Activated naive CD8-positive, alpha-beta T cell treated with anti-CD3 and anti-CD28 coated beads, Interleukin-2, amount 10 ng/mL, durations not matched to agents 7 days and 5 days (primary cell): ENCODE measurements at places on chromosomes 16 and 17. TPM values are rescaled to one million over a fixed set of nuclear protein-coding genes. Genes with fewer than 3 reads are reported as not detected.

FBXO39 gene
- total RNA-seq = 0.69 TPM

DNA sequence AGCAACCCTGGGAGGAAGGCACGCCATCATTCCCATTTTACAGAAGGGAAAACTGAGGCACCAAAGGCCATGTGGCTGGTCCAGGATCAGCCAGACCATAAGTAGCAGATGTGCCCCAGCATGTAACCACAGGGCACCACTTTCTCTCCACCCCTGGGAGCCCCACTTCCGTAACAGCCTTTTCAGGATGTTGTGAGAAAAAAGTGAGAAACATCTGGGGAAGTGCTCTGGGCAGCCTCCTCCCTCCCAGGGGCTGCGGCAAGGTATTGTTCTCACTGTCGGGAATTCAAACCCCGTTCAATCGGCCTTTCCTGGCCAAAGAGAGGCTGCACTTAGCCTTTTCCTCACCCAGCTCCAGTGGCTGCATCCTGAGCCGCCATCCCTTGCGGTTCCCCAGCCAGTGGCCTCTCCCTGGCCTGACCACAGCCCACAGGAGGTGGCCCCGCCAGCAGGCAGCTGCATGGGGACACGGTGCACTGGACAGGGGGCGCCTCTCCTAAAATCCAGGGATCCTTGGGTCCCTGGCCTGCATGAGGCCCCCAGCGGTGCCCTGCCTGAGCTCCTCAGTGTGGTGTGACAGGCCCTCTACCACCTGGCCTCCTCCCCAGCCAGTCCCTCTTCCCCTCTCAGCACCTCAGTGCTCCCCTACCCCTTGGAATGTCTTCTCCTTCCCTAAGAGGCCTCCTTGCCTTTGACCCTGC is 5.7 kb upstream of the CDH5 start:
- H3K27ac ChIP-seq = peak overlapping the region; percentile 36
- no peak for DNase-seq
- H3K36me3 ChIP-seq = no peaks in the 10 kb centered on the region
- H3K4me1 ChIP-seq = no peaks in the 10 kb centered on the region
- H3K27me3 ChIP-seq = peaks cover 32% of the 10 kb centered on the region

DNA sequence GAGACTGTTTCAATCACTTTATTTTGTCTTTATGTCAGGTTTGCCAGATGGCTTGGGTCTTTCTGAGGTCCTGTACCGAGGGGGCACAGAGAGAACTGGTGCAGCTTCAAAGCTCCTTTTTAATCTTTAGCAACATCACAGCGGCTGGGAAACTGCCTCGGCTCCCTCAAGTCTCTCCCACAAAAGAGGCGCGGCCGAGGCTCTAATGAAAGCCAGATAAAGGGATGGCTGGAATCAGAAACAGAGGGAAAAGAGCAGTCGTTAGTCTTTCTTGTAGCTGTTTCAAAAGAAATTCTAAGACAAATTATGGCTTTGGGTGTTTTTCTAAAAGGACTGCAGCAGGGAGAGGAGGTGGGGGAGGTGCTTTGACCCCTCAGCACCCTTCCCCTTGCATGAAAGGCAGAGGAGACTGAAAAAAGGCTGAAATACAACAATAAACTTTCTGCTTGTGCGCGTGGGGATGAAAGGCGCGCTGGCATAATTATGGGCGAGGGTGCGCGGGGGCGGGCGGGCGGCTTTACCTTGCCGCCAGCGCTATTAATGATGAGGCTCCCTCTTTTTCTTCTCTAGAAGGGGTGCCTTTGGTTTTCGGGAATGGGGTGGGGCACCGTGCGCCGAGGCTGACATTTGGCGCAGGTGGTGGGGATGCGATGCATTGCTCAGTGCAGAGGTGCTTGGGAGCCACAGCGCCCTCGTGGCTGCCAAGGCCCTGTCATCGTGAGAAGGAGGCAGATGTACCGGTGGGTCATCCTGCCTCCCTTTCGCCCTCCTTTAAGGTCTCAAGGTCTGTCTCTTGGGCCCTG is 22.3 kb upstream of the BRD7 start:
- no peaks in the 10 kb centered on the region for H3K36me3 ChIP-seq
- peaks cover 4% of the 10 kb centered on the region for H3K4me1 ChIP-seq
- DNase-seq = no peak
- H3K4me3 ChIP-seq = no peak overlapping the region

CHST4 gene
- not detected for total RNA-seq

DNA sequence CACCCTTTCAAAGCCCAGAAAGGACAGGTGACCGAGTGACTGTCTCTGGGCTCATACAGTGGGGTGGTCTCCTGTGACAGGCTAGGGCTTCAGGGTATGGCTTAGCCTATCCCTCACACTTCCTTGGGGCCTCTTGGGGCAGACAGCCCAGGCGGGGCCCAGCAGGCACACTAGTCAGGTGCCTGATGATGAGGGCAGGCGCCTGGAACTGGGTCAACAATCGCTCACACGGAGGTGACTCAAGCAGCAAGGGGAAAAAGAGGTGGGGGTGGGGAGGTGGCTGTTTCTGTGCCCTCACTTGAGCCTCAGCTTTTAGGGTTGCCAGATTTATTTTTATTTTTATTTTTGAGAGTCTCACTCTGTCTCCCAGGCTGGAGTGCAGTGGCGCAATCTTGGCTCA is 6.4 kb upstream of the GRN start:
- peaks cover 22% of the 10 kb centered on the region for H3K27me3 ChIP-seq
- H3K4me3 ChIP-seq = no peak overlapping the region
- H3K4me1 ChIP-seq = no peaks in the 10 kb centered on the region
- no peaks in the 10 kb centered on the region for H3K36me3 ChIP-seq
- H3K27ac ChIP-seq = no peak overlapping the region
